ENCODE measurements at places on chromosomes 4 and X. TPM values are rescaled to one million over a fixed set of nuclear protein-coding genes. Genes with fewer than 3 reads are reported as not detected.

DNA sequence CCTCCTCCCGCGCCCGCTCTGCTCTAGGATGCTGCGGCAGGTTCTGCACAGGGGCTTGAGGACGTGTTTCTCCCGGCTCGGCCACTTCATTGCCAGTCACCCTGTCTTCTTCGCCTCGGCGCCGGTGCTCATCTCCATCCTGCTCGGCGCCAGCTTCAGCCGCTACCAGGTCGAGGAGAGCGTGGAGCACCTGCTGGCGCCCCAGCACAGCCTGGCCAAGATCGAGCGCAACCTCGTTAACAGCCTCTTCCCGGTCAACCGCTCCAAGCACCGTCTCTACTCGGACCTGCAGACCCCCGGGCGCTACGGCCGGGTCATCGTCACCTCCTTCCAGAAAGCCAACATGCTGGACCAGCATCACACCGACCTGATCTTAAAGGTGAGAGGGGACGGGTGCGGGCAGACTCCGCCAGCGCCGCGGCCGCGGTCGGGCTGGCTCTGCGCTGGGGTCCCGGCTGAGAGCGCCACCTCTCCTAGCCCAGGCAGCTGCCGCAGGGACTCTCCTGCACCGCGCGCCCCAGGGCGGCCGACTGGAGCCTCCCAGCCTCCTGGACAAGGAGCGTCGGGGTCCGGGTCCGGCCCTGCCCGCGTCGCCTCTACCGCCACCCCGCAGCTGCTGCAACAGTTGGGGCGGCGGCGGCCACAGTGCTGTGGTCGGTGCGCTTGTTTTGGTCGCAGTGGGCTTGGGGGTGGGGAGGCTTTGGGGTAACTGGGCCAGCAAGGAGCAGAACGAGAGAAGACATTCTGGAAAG, at the start of gene PTCHD1:
Gene PTCHD1 (plus strand): TSS at position 2 of the 752 bp plus-strand sequence. CDS start 27 bp downstream, at position 29.
- no peak for DNase-seq

The ELF2 gene
- 34.2 TPM for total RNA-seq

GRCh38 chrX:69718102-69718501, 102.2 kb downstream of the EDA start:
- no peak for DNase-seq

- no peak for DNase-seq
Measured at GRCh38 chr4:141605425-141605856, 30.9 kb upstream of the IL15 start.

The CFAP47 gene
- under 0.01 TPM for total RNA-seq

DNA sequence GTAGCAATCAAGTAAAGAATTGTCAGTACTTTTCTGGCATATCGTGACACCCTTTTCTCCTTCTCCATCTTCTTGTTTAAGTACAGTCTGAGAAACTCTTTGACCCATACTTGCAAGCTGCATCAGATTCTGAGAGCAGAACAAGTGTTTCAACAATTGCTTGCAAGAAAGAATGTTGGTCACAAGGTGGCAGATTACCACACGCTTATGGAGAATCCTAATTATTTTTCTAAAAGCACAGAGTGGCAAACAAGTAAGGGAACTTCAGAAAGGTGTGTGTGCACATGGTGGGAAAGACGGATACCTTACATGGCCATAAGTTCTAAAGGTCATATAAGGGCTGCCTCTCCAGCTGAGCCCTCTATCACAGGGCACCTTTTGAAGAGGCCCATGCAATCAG, 136.4 kb upstream of the FGF13 start:
- DNase-seq = no peak

DNA sequence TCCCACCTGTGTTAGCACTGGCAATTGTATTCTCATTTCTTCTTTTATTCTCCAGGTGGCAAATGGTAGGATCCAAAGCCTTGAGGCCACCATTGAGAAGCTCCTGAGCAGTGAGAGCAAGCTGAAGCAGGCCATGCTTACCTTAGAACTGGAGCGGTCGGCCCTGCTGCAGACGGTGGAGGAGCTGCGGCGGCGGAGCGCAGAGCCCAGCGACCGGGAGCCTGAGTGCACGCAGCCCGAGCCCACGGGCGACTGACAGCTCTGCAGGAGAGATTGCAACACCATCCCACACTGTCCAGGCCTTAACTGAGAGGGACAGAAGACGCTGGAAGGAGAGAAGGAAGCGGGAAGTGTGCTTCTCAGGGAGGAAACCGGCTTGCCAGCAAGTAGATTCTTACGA, 176.9 kb downstream of the PTTG2 start:
- no peak for DNase-seq

- no peak for DNase-seq
Measured at GRCh38 chr4:59341506-59341905, 1858.6 kb upstream of the ADGRL3 start.

GRCh38 chr4:80229590-80229989, 32.3 kb downstream of the PRDM8 start:
- DNase-seq = no peak

The RAB33A gene
- 18.6 TPM for total RNA-seq

GRCh38 chr4:154877110-154877760, 96.2 kb downstream of the RBM46 start:
- peak; percentile 3 for DNase-seq

DNA sequence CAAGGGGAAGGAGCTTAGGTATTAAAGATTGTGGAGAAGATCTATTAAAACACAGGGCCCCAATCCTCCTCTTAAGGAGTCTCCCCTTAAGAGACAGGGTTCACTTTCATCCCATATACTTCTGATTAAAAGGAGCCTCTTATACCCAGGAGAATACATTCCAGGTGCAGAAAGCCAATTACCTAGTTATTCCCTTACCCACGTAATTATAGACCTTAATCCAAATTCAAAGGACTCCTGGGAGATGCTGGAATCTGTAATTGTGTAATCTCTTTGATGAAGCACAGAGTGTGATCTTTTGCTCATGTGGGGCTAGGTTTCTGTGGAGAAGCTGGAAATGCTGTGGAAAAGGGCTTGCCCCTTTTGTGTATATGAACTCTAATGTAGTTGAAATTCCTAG, 1.4 kb upstream of the SEC24B start:
- DNase-seq = no peak

The DMRTC1B gene
- 0.27 TPM for total RNA-seq

GRCh38 chr4:68021185-68021584, 57.9 kb upstream of the TMPRSS11A start:
- DNase-seq = no peak

The EIF2S3 gene
- 390 TPM for total RNA-seq

The FAM184B gene
- total RNA-seq = not detected

DNA sequence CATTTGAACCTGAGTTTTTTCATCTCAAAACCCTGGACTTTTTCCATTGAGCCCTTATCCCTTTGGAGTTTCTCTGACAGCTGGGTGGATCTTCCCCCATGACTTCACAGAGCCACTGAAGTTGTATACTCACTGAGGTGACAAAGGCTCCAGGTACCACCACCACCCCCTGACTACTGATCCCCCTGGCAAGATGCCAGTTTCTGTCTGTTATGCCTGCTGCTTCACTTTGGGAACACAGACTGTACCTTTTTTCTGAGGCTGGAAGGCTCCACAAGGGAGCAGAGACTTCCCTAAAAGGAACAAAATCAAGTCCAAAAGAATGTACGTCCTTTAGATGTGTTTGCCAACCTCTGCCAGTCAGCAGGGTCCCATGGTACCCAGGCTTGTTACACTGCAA, 160.3 kb upstream of the JADE1 start:
- DNase-seq = no peak

DNA sequence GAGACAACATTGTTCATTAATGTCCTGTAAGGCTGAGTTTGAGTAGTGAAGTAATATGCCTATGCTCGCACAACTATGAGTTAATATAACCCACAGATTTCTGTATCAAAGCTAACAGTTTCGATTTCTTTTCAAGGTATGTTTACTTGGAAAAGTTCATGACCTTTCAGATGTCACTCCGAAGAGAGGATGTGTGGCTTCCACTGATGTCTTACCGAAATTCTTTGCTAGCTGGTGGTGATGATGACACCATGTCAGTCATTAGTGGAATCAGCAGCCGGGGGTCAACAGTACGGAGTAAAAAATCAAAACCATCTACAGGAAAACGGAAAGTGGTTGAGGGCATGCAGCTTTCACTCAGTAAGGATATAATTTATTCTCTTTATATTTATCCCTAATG, 124.9 kb downstream of the STAG2 start:
- DNase-seq = no peak

- DNase-seq = no peak
Measured at GRCh38 chr4:67918428-67918827, 34.6 kb upstream of the TMPRSS11D start.

DNA sequence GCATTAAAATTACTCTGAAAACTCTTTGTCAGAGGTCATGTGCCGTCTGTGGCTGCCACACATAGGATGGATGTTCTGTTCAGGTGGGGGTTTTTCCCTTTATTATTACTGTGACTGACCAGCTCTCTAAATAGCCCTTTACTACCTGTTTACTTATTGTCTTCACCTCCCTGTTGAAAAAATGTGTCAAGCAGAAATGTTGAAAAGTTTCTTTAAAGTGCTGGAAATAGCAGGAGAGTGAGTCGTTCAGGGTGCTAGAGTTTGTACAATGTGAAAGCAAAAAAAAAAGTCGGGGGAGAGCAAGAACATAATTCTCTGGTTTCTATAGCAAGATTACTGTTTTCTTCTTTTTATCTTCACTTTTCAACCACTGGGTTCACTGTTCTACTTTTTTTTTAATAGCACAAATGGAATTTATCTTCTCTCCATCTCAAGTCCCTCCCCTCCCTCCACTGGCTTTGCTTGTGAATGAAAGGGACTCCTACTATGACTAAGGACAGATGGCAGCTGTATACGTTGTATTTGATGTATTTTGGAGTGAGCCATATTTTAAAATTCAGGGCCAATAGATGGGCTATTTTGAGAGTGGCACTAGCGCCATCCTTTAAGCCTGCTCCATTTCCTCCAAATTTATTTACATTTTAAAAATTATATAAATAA, 33.3 kb downstream of the ARX start:
- no peak for DNase-seq

DNA sequence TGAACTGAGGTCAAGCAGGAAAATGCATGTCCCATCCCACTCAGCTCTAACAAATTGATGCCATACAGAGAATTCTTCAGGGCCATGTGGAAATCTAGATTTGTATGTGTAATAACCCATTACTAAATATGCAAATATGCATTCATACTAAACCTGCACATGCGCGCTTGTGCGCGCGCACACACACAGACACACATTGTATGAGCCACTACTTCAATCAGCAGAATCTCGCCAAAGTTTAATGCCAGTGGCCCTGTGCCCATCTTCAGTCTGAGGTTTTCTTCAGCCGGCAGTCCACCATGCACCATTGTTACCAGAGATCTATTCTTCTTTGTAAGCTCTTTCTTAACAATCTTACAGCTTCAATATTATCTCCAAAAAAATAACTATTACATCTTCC, 276.4 kb downstream of the PDGFC start:
- DNase-seq = no peak

GRCh38 chr4:10722957-10723356, 38.4 kb upstream of the CLNK start:
- no peak for DNase-seq

The FGA gene
- total RNA-seq = not detected

- DNase-seq = no peak
Measured at GRCh38 chrX:118983513-118983912, 9.1 kb downstream of the LONRF3 start.

The BRS3 gene
- total RNA-seq = not detected

GRCh38 chr4:15948826-15949225, 10.3 kb upstream of the FGFBP1 start:
- no peak for DNase-seq

The SSX2B gene
- total RNA-seq = not detected

DNA sequence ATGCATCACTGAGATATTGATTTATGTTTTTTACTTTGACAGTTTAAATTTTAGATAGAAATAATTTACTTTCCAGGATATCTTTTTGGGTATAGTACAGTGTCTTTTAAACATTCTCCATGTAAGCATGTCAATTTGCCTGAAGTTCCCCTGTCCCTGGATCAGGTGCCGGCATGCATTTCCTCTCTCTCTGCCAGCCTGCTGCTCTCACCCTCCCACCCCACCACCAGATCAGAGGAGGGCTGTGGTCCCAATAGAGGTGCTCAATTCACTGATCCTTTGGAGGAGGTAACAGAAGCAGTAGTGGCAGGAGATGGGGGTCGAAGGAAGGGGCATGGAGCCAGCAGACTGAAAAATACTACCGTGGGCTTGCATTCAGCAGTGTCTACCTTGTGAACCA, 28.3 kb upstream of the DSPP start:
- DNase-seq = no peak

The MAGIX gene
- total RNA-seq = 3.5 TPM

GRCh38 chr4:133147921-133148689, 989 bp upstream of the PCDH10 start:
- DNase-seq = no peak

DNA sequence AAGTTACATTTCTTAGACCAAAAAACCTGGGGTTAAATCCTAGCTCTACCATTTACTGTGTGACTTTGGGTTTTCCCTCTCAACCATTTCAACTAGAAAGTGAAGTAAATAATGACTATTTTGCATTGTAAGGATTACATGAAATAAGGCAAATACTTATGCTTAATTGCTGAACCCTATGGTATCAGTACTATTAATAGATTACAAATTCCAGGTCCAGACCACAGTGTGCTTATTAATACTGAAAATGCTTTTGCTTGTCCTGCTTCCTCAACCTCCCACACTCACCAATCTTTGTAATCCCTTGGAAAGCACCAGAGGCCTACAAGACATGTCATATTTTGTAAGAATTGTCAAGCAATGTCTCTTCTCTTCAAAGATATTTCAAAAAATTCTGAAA, 456.5 kb downstream of the SPOCK3 start:
- no peak for DNase-seq

Measured in hematopoietic multipotent progenitor cell (in vitro differentiated cells).